ENCODE measurements at places on chromosomes 6 and 20. TPM values are rescaled to one million over a fixed set of nuclear protein-coding genes. Genes with fewer than 3 reads are reported as not detected.
A peak's percentile ranks its signal among the peaks of the same experiment; 100 is the strongest.

GRCh38 chr6:16476861-16477260 is 238.5 kb downstream of the GMPR start:
- H3K4me1 ChIP-seq: peaks cover 13% of the 10 kb centered on the region
- peaks cover 35% of the 10 kb centered on the region for H3K36me3 ChIP-seq
- no peak for DNase-seq

GRCh38 chr6:65410309-65410708 is 296.7 kb downstream of the EYS start:
- no peak for DNase-seq
- no peak overlapping the region for H3K27ac ChIP-seq
- no peaks in the 10 kb centered on the region for H3K27me3 ChIP-seq
- peaks cover 5% of the 10 kb centered on the region for H3K4me1 ChIP-seq
- no peaks in the 10 kb centered on the region for H3K36me3 ChIP-seq
- H3K4me3 ChIP-seq: no peak overlapping the region

DNA sequence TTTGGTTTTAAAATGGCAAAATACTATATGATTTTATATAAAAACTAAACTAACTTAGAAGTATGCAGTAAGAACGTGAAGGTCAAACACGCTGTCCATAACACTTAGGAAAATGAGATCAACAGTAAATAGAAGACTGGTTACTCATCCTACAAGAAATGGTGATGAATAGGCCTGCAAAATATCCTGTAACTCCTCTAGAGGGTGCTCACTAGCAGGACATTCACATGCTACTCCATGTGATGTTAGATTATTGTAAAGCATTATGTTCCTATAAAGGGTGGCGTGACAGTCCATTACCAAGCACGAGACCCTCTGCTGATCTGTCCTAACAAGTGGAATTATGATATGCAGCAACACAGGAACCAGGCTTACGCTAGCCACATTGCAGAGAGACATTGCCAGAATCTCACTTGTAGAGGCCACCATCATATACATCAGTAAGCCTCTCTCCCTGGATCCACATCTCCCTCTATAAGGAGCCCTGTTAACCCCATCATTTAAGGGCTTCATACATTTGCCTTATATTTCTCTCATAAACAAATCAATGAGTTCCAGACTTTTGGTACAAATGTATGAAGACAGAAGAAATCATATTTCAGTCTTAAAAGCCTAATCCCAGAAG is 18.0 kb upstream of the DEFB129 start:
- H3K27me3 ChIP-seq: peaks cover 48% of the 10 kb centered on the region
- no peaks in the 10 kb centered on the region for H3K4me1 ChIP-seq
- no peak overlapping the region for H3K27ac ChIP-seq
- no peak overlapping the region for H3K4me3 ChIP-seq

DNA sequence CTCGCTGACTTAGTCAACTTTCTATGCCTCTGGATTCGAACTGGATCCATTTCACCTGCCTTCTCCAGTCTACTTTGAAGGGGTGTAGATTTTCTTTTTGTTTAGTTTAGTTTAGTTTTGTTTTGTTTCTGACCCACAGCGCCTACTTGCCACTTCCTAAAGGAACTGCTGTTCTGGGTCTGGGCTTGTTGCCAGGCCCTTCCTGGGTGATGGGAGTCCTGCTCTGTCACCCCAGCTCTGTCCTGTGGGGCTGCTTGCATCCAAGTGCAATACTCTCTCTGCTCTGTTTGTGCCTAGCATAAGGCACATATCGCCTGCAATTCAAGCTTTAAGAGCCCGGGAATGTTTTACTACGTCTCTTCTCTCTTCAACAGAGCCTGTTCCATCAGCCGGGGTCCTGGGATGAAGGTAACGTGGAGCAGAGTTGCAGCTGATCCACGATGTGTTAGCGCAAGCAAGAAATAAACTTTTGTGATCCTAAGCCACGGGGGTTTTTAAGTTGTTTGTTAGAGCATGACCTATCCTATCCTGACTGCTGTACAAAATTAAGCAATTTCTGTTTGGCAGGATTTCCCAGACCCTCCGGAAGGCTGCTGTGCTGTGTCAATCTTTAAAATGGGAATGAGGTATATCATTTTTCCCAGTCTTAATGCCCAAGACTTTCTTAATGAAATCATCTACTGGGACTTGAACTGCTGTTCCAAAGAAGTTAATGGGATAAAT is 30.9 kb upstream of the TAGAP start:
- DNase-seq: no peak
- H3K4me3 ChIP-seq: no peak overlapping the region
- no peaks in the 10 kb centered on the region for H3K36me3 ChIP-seq
- peaks cover 8% of the 10 kb centered on the region for H3K4me1 ChIP-seq
- peaks cover 43% of the 10 kb centered on the region for H3K27me3 ChIP-seq

DNA sequence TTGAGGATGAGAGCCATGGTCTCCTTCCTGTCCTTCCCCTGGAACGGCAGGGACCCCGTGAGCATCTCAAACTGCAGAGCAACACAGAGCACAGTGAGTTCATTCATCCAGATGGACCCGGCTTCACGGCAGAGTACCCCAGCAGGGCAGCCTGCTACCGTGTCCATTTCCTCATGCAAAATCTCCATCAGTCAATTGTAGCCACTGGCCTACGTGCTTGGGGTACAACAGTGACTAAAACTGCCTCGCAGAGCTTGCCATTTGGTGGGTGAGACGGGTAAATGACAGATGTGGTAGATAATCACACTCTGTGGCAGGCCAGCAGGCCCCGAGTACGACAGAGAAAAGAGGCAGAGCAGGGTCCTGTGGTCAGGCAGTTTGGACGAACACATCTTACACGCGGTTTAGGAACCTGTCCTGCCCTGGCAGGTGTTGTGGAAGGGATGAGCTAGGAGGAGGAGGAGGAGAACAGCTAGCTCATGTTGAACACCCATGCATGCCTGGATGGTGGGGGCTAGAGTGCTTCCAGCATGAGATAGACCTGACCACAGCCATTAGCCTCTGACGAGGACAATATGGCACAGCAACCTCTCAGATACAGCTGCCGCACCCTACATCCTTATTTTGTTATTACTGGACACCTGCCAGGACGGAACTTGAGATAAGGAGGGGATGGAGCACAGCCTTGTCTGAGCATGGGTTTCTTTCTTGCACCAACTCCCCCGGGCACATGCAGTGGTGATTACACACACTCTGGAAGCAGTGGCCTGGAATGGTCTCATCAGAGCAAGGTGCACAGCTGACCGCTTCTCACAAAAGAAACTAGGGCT is 95.6 kb downstream of the RAMACL start:
- H3K27ac ChIP-seq: no peak overlapping the region
- H3K4me1 ChIP-seq: peaks cover 29% of the 10 kb centered on the region
- H3K36me3 ChIP-seq: peaks cover 19% of the 10 kb centered on the region
- DNase-seq: no peak

DNA sequence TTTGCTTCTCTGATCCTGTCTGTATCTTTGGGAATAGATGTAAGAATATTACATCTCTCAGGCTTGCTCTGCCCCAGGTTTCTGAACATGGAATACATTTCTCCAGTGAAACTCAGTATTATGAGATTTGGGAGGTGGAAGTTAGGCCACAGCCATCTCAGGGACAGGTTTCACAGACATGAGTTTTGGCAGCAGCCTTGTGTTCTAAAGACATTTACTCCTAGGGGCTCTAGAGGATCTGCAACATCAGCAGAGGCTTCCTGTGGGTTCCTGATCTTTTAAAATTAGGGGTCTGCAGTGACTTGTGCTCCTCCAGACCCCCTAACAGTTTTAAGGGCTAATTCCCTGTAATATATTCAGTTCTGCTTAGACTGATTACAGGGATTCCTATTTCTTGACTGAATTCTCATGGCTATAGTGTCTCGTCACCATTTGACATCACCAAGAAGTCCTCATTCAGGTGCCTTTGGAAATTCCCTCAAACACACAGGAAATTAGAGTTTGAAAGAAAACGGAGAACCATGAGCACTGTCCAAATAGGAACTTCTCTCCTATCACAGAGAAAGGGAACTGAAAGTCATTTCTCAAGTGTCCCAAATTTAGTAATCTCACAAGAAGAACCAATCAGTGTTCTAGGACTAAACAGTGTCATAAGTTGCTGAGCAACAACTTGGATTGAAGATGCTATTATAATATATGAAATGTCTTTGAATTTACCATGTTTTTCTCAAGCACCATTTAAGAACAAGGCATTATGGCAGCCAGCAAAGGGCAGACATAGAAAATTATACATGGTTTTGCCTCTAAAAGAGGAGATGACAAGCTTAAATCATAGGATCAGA is 2.5 kb upstream of the HLA-DRA start:
- no peak for DNase-seq
- no peaks in the 10 kb centered on the region for H3K4me1 ChIP-seq
- H3K27me3 ChIP-seq: peaks cover 29% of the 10 kb centered on the region
- H3K4me3 ChIP-seq: no peak overlapping the region
- no peak overlapping the region for H3K27ac ChIP-seq

DNA sequence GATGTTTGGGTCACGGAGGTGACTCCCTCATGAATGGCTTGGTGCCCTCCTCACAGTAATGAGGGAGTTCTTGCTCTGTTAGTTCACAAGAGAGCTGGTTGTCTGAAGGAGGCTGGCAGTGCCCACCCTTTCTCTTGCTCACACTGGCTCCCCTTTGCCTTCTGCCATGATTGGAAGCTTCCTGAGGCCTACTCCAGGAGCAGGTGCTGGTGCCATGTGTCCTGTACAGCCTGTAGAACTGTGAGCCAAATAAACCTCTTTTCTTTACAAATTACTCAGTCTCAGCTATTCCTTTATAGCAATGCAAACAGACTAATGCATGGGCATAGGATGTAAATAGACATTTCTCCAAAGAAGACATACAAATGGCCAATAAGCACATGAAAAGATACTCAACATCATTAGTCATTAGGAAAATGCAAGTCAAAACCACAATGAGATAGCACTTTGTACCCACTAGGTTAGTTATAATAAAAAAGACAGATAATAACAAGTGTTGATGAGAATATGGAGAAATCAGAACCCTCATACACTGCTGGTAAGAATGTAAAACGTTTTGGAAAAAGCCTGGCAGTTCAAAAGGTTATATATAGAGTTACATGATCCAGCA is 17.7 kb downstream of the C20orf203 start:
- peaks cover 6% of the 10 kb centered on the region for H3K4me1 ChIP-seq
- no peak overlapping the region for H3K27ac ChIP-seq
- DNase-seq: no peak
- no peaks in the 10 kb centered on the region for H3K27me3 ChIP-seq

GRCh38 chr20:11372876-11373790 is 544.6 kb upstream of the BTBD3 start:
- no peak overlapping the region for H3K4me3 ChIP-seq
- peak; percentile 42 for DNase-seq
- H3K4me1 ChIP-seq: peaks cover 31% of the 10 kb centered on the region

DNA sequence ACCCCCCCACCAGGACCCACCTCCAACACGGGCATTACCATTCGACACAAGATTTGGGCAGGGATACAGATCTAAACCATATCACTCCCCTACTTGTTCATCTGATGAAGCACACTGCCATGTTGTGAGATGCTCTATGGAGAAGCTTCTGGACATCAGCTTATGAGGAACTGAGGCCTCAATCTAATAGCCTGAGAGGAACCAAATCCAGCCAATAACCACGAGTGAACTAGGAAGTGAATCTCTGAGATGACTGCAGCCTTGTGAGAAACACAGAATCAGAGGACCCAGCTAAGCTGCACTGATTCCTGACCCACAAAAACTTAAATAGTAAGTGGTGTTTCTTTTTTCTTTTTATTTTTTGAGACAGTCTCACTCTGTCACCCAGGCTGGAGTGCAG is 21.6 kb upstream of the ZBTB2 start:
- peaks cover 62% of the 10 kb centered on the region for H3K36me3 ChIP-seq
- no peaks in the 10 kb centered on the region for H3K27me3 ChIP-seq
- H3K4me3 ChIP-seq: no peak overlapping the region
- H3K4me1 ChIP-seq: no peaks in the 10 kb centered on the region
- DNase-seq: no peak

- H3K4me3 ChIP-seq: no peak overlapping the region
- H3K4me1 ChIP-seq: peaks cover 7% of the 10 kb centered on the region
- DNase-seq: no peak
- peak overlapping the region; percentile 55 for H3K27ac ChIP-seq
- H3K27me3 ChIP-seq: no peaks in the 10 kb centered on the region
Observed at GRCh38 chr6:122580737-122581136, 29.5 kb upstream of the PKIB start.

DNA sequence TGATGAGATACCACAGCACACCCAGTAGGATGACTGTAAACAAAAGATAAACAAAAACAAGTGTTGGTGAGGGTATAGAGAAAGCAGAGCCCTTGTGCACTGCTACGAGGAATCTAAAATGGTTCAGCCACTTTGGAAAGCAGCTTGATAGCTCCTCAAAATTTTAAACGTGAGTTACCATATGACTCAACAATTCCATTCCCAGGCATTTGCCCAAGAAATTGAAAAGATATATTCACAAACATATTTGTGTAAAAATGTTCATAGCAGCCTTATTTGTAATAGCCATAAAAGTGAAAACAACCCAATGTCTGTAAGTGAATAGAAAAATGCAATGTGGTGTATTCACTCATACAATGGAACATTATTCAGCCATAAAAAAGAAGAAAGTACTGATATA is 141.0 kb upstream of the BTBD3 start:
- H3K4me3 ChIP-seq: no peak overlapping the region
- H3K36me3 ChIP-seq: peaks cover 2% of the 10 kb centered on the region
- no peaks in the 10 kb centered on the region for H3K27me3 ChIP-seq
- DNase-seq: no peak

GRCh38 chr6:167351656-167352345 is 26.9 kb downstream of the TTLL2 start:
- peaks cover 27% of the 10 kb centered on the region for H3K27me3 ChIP-seq
- peaks cover 12% of the 10 kb centered on the region for H3K4me1 ChIP-seq
- H3K4me3 ChIP-seq: peak overlapping the region; percentile 73
- H3K27ac ChIP-seq: no peak overlapping the region
- no peaks in the 10 kb centered on the region for H3K36me3 ChIP-seq
- no peak for DNase-seq

- no peak overlapping the region for H3K27ac ChIP-seq
- no peaks in the 10 kb centered on the region for H3K4me1 ChIP-seq
- DNase-seq: no peak
- no peaks in the 10 kb centered on the region for H3K27me3 ChIP-seq
- no peak overlapping the region for H3K4me3 ChIP-seq
- H3K36me3 ChIP-seq: peaks cover 55% of the 10 kb centered on the region
Observed at GRCh38 chr6:7893342-7893741, 17.2 kb downstream of the TXNDC5 start.

DNA sequence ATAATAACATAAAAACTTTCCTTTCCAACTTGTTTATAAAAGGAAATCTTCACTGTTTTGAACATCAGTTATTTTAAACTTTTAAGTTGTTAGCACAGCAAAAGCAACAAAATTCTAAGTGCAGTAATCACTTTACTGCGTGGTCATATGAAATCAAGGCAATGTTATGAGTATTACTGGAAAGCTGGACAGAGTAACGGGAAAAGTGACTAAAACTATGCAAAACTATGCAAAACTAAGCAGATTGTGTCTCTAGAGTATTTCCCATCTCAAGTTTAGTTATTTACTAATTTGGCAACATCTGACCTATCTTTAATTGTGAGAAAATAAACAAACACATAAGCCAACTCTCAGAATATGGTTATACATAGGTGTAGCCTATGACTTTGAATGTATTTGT is 10.9 kb upstream of the ANKEF1 start:
- no peaks in the 10 kb centered on the region for H3K4me1 ChIP-seq
- no peaks in the 10 kb centered on the region for H3K36me3 ChIP-seq
- H3K27ac ChIP-seq: no peak overlapping the region
- H3K4me3 ChIP-seq: no peak overlapping the region
- peaks cover 21% of the 10 kb centered on the region for H3K27me3 ChIP-seq

GRCh38 chr6:150898399-150899170 is 33.1 kb downstream of the MTHFD1L start:
- H3K27me3 ChIP-seq: no peaks in the 10 kb centered on the region
- peak overlapping the region; percentile 91 for H3K27ac ChIP-seq
- no peak overlapping the region for H3K4me3 ChIP-seq
- peaks cover 52% of the 10 kb centered on the region for H3K4me1 ChIP-seq

Gene HLA-F
- total RNA-seq: 2.5 TPM

Gene DEFB116
- total RNA-seq: not detected

Gene SLC35D3
- 0.13 TPM for total RNA-seq

Gene TMEM244
- not detected for total RNA-seq

Gene SDHAF4
- total RNA-seq: 18.9 TPM

Gene TMC2
- total RNA-seq: 0.07 TPM

Gene ZBTB22
- total RNA-seq: 36.0 TPM
